ENCODE measurements at places on chromosomes 2 and 18.

DNA sequence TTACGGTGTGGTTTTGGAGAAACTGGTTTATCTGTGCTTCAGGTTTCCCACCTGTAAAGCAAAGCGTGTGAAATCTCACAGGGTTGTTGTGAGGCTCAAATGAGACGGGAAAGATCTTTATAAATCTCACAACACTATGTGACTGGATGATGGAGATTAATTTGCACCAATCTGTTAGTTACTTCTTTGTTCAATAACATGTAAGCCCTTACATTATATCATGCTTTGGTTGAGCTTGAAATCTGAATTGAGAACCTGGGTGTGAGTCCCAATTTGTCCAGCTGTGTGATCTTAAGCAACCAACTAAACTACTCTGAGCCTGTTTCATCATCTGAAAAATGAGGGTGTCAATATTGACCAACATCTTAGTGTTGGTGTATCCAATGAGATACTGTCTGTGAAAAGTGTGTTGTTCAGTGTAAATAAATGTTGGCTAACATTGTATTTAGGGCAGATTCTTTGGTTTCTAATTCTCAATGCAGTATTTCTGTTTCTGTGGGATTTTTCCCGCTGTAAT is 741 bp upstream of the GCKR start:
- no peak for DNase-seq

DNA sequence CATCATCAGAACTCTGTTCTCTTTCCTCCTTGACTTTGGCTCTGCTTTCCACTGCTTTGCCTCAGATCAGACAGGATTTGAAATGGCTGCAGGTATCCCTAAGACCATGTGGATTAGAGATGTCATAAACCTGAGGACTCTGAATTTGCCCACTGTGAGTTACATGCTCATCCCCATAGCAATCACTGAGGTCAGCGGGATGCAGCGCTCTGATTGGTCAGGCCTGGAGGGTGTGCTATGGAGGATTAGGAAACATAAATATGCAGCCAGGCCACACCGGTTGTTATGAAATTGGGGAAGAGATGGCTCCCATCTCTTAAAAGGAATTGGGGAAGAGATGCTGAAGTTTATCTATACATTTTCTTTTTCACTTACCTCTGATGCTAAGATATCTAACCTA is 73.7 kb upstream of the DNAJC10 start:
- peak; percentile 82 for DNase-seq

DNA sequence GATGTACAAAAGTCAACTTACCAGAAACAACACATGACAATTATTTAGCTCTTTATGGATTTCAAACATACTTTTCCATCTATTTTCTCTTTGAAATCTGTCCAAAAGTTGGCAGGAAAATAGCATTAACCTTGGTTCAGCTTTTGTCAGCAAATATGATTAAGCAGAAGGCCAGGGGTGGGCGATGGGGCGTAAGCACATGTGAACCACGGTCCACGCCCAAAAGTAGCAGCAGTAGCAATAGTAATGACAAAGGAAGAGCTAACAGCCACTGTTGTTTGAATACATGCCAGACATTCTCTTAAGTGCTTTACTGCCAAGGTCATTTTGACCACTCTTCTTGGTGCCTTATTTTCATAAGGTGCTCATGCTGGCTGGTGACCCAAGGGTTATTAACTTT is 73.5 kb downstream of the ANTXR1 start:
- no peak for DNase-seq

GRCh38 chr2:37599688-37600525 is 71.5 kb downstream of the CDC42EP3 start:
- no peak for DNase-seq

GRCh38 chr2:1551905-1552304 is 138.6 kb downstream of the TPO start:
- DNase-seq, result no peak

- DNase-seq, result no peak
Observed at GRCh38 chr2:105652014-105652796, 92.5 kb upstream of the NCK2 start.

DNA sequence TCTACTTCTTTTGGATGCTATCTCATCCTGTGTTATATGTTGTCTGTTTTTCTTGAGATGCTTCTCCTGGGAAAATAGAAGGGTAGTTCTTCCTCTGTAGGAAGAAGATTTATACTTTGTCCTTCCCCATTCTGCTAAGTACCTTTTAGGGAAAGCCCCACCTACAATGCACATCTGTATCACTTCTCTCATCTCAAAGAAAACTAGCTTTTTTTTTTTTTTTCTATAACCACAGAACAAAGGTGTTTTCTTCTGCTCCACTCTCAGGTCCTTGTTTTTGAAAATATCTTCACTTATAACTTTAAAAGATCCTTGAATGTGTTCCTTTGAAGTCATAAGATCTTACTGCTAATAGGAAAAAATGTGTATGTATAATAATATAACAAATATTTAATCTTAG is 30.8 kb downstream of the CCDC150 start:
- no peak for DNase-seq

GRCh38 chr2:42337356-42337820 is 23.6 kb downstream of the COX7A2L start:
- no peak for DNase-seq

DNA sequence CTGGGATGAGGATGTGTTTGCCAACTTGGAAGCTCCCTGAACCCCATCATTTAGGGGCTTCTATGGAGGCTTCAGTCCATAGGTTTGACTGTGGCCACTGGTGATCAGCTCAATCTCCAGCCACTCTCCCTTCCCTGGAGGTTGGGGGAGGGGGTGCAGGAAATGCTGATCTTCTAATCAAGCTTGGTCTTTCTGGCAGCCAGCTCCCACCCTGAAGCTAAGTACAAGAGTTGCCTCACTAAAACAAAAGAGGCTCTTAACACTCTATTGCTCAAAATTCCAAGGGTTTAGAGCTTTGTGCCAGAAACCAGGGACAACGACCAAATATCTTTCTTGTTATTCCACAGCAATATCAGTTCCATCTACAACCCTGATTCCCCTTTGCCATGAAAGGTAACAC is 19.4 kb upstream of the MPPE1 start:
- no peak for DNase-seq

DNA sequence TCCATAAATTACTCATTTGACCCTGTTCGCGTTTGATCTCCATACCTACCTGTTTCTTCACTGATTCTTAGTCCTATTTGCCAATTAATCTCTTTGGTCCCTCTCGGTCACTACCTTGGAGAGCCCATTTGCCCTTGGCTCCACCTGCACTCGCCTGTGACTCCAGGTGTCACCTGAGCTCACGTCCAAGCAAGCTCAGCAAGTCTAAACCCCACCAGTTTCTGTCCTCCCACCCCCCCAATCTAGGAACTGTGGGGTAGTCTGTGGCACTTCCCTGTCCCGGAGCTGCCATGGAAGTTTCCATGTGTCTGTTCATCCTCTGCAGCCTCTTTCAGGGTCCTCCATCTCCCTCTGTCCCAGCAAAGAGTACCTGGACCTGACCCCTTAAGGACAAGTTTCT is 68.1 kb upstream of the BCL2L11 start:
- DNase-seq, result no peak

DNA sequence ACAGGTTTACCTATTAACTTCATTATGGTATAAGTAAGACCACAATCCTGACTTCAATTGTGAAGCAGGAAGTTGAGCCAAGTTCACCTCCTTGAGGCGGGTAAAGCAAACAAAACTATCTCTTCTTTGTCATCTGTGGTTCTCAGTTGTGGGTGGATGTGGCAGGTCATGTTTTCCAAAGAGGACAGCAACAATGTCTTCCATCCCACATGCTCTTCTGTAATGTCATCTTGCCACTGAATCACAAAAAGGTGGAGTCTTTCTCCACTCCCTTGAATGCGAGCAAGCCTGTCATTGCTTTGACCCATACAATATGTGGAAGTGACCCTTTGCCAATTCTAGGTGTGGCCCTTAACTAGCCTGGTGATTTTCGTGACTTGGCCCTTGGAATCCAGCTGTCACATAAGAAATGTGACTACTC is 98.7 kb downstream of the GRB14 start:
- no peak for DNase-seq

DNA sequence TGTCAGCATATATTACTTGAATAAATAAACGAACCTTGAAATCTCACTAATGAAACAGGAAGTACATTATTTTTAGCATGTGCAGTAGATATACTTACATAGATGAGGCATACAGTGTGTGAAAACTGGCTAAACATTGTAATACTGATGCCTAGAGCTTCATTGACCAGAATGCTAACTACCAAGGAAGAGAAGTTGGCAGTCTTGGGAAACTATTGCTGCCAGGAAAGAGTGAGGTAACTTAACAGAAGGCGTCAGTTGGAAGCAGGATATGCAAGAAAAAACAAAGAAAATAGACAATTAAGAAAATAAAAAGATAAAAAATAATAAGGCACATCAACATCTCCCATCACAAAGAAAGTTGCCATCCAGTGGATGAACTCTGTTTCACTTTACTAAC is 963.0 kb downstream of the TDRD15 start:
- DNase-seq, result no peak

GRCh38 chr2:46336283-46336959 is 39.2 kb downstream of the EPAS1 start:
- DNase-seq, result peak; percentile 28

- peak; percentile 44 for DNase-seq
Observed at GRCh38 chr2:86704459-86704971, 15.6 kb upstream of the RMND5A start.

DNA sequence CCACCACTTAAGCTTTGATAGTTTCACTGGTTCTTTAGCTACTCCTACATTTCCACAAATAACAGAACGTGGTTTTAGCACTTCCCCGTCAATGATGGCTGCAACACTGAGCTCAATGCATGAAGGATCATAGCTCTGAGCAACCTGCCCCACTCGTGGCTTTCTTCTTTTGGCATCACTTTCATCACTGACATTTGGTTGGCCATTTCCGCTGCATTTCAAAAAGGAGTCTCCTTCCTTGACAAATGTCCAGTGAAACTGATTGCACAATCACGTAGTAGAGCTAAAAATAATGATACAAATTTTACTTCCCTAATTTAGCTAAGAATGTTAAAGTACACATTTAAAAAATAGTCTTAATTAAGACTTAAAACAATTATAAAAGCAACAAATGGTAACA is 205.2 kb upstream of the HDAC4 start:
- no peak for DNase-seq

DNA sequence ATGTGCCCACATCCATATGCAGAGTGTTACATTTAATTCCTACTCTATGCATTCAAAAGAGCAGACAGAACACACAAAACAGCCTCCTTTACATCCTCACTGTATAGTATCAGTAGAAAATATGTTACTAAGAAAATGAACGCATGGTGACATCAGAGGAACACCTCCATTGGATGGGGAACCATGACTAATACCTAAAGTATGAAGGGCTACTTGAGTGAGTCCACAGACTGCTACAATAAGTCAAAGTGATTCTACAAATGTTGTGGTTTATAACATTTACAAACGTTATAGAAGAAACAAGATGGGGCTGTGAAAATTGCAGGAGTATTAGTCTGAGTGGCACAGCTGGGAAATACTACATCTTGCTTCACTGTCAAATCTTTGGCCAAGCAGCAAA is 1830.9 kb upstream of the PIK3C3 start:
- no peak for DNase-seq

DNA sequence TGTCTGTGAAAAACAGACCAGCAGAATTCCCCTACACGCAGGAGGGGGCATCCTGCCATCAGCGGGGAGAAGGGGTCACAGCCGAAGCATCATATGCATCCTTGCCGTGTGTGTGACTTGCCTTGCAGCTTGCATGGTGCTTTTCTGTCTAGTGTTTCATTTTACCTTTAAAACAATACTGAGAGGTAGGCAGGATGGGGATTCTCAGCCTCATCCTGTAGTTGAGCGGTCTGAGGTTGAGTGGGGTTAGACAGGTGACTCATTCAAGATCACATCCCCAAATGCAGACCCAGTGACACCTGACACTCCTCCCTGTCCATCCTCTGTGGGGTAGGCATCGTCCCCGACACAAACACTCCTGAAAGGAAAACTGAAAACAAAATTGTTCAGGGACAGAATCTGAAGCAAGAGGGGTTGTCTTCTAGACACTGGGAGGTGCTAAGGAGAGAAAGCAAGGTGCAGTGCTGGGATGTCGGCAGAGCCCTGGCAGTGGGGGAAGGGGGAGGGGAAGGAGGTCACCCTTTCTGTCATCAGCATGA is 7.9 kb downstream of the ARL4C start:
- DNase-seq, result no peak

- no peak for DNase-seq
Observed at GRCh38 chr2:84472856-84473565, 13.9 kb upstream of the SUCLG1 start.

GRCh38 chr2:80255918-80256781 is 48.4 kb downstream of the LRRTM1 start:
- no peak for DNase-seq

GRCh38 chr2:15177103-15177502 is 384.0 kb downstream of the NBAS start:
- no peak for DNase-seq

DNA sequence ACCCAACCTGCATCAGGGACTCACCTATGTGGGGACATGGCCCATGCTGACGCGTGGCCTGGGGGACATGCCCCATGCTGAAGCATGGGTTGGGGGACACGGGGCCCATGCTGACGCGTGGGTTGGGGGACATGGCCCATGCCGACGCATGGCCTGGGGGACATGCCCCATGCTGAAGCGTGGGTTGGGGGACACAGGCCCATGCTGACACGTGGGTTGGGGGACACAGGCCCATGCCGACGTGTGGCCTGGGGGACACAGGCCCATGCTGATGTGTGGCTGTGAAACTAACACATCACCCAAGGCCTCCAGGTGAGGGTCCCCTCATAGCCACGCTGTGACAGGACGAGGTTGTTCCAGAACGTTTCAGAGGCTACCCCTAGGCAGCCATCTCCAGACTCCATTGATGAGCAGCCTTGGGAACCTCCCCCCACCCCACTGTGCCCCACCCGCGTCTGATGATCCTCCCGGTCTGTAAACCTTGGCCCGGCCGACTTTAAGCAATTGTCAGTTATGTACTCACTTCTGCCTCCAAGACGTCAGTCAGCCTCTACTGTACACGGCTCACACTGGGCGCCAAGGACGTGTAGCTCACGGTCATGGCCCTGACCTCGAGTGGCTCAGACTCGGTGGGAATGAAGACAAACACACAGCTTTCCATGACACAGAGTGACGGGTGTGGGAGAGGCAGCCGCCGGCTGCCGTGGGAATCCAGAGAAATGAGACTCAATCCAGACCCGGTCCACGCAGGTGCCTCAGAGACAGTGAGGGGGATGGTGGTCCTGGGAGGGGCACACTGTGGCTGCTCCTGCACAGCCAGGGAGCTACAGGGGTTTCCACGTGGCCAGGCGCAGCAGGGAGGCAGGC is 50.2 kb upstream of the SLC66A3 start:
- DNase-seq, result no peak

GRCh38 chr2:202037086-202037485 is 3.4 kb downstream of the FZD7 start:
- no peak for DNase-seq
